Cardiac ventricle fibroblast (primary cell): ENCODE measurements at places on chromosomes 12 and 14. TPM values are rescaled to one million over a fixed set of nuclear protein-coding genes. Genes with fewer than 3 reads are reported as not detected.

C12orf76 gene
- total RNA-seq: 17.5 and 18.0 TPM in 2 replicates

CIROP gene
- 0.69 and 0.83 TPM in 2 replicates for total RNA-seq

TAPBPL gene
- 15.4 and 18.6 TPM in 2 replicates for total RNA-seq

SLC24A4 gene
- not detected in 2 replicates for total RNA-seq

LDHB gene
- total RNA-seq: 399 and 436 TPM in 2 replicates

CPNE8 gene
- total RNA-seq: 7.1 and 9.1 TPM in 2 replicates

CIT gene
- 3.8 and 7.1 TPM in 2 replicates for total RNA-seq

SP7 gene
- not detected in 2 replicates for total RNA-seq

RNASE3 gene
- total RNA-seq: not detected in 2 replicates

CLEC2D gene
- 1.1 and 2.3 TPM in 2 replicates for total RNA-seq

CPSF2 gene
- 25.3 and 36.4 TPM in 2 replicates for total RNA-seq

CLEC4A gene
- 0.20 TPM in 1 of 2 replicates, not detected in the other for total RNA-seq

GDF3 gene
- not detected in 2 replicates for total RNA-seq

OTX2 gene
- not detected in 2 replicates for total RNA-seq

LLPH gene
- 11.2 and 12.1 TPM in 2 replicates for total RNA-seq

GSG1 gene
- total RNA-seq: 0.34 and 1.5 TPM in 2 replicates

PMCH gene
- total RNA-seq: not detected in 2 replicates

WNT1 gene
- total RNA-seq: not detected in 2 replicates

CLEC6A gene
- total RNA-seq: not detected in 2 replicates

CCDC59 gene
- total RNA-seq: 29.6 and 35.1 TPM in 2 replicates

FGF23 gene
- not detected in 2 replicates for total RNA-seq

PKP2 gene
- 7.3 and 9.8 TPM in 2 replicates for total RNA-seq

KLHL33 gene
- 0.31 TPM in 1 of 2 replicates, not detected in the other for total RNA-seq

L2HGDH gene
- total RNA-seq: 1.5 and 3.7 TPM in 2 replicates

SLCO1A2 gene
- not detected in 2 replicates for total RNA-seq

PRH2 gene
- total RNA-seq: 1.1 TPM in 1 of 2 replicates, not detected in the other

LYZ gene
- 0.31 TPM in 1 of 2 replicates, not detected in the other for total RNA-seq

CCDC38 gene
- not detected in 2 replicates for total RNA-seq

ACSM4 gene
- total RNA-seq: not detected in 2 replicates

MYH6 gene
- total RNA-seq: not detected in 2 replicates

CDH24 gene
- total RNA-seq: 3.2 TPM in 2 replicates

KRT78 gene
- total RNA-seq: not detected in 2 replicates

RD3L gene
- not detected in 2 replicates for total RNA-seq

CCDC175 gene
- total RNA-seq: not detected in 2 replicates

TSPAN11 gene
- 0.44 and 2.1 TPM in 2 replicates for total RNA-seq

TRPV4 gene
- total RNA-seq: 2.6 TPM in 2 replicates

RND1 gene
- total RNA-seq: 0.39 TPM in 1 of 2 replicates, not detected in the other

CBLN3 gene
- 6.6 and 15.3 TPM in 2 replicates for total RNA-seq

KRT83 gene
- not detected in 2 replicates for total RNA-seq

MTHFD1 gene
- 31.3 and 31.7 TPM in 2 replicates for total RNA-seq

HCAR2 gene
- not detected in 2 replicates for total RNA-seq
